T-helper 17 cell (primary cell): ENCODE measurements at places on chromosomes 2 and 18. TPM values are rescaled to one million over a fixed set of nuclear protein-coding genes. Genes with fewer than 3 reads are reported as not detected.

Gene PKDCC
- 0.87 TPM for total RNA-seq

Gene HOXD8
- not detected for total RNA-seq

Gene LIMS3
- total RNA-seq = not detected

Gene GALNT13
- not detected for total RNA-seq

Gene TMEM18
- total RNA-seq = 29.3 TPM

- no peak for DNase-seq
Observed at GRCh38 chr18:76259096-76259495, 235.9 kb downstream of the ZNF516 start.

DNA sequence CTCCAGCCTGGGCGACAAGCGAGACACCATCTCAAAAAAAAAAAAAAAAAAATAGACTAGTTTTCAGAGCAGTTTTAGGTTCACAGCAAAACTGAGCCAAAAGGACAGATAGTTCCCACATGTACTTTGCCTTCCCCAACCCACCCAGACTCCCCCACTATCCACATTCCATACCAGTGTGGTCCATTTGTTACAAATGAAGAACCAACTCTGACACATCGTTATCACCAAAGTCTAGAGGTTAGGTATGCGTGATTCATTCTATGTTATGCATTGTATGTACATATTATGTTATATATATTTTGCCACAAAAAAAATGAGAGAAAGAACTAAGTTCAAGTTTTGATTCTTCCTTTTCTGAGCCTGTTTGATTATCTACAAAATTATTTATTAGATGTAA is 3.5 kb downstream of the DUSP11 start:
- DNase-seq = no peak

DNA sequence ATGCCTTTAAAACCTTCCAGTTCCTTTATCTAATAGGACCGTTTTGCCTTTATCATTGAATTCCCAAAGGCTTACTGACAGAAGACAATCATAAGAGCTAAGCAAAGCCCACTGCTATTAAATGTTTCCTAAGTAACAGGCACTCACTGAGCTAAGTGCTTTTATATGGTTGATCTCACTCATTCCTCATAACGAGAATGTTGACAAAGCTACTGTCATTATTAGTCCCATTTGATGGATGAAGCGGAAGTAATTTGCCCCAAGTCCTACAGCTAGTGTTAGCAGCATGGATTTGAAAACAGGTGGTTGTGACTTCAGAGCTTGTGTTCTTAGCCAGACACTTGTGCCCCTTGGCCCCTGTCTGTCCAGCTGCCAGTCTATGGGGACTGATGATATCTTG is 134.8 kb upstream of the SERPINE2 start:
- DNase-seq = no peak

- no peak for DNase-seq
Observed at GRCh38 chr2:169415233-169415748, 53.0 kb upstream of the LRP2 start.

GRCh38 chr2:16152071-16152927 is 211.9 kb downstream of the MYCN start:
- DNase-seq = no peak

DNA sequence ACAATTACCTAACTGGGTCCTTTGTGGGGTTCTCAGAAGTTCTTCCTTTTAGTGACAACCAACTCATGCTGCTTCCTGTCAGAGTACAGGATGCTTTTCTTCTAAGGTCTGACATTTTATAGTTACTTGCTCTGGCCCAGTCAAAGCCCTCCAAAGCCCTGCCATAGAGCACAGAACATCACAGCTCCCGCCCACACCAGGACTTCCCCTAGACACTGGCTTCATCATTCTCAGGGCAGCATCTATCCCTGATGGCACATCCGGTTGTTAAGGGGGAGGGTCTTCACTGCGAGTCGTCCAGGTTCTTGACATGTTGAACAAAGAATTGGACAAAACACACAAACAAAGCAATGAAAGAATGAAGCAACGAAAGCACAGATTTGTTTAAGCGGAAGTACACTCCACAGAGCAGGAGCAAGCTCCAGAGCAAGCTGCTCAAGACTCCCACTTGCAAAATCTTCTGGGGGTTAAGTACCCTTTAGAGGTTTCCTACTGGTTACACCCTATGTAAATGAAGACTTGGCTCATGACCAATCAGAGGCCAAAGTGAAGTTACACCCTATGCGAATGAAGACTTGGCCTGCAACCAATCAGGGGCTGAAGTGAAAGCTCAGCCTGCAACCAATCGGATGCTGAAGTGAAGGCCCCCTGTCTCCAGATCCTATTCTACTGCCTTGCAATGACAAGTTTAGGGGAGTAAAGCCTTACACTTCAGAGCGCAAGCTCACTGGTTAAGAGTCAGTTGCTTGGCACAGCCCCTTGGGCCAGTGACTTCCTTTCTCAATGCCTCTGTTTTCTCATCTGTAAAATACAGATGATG is 79.0 kb downstream of the HDAC4 start:
- no peak for DNase-seq

DNA sequence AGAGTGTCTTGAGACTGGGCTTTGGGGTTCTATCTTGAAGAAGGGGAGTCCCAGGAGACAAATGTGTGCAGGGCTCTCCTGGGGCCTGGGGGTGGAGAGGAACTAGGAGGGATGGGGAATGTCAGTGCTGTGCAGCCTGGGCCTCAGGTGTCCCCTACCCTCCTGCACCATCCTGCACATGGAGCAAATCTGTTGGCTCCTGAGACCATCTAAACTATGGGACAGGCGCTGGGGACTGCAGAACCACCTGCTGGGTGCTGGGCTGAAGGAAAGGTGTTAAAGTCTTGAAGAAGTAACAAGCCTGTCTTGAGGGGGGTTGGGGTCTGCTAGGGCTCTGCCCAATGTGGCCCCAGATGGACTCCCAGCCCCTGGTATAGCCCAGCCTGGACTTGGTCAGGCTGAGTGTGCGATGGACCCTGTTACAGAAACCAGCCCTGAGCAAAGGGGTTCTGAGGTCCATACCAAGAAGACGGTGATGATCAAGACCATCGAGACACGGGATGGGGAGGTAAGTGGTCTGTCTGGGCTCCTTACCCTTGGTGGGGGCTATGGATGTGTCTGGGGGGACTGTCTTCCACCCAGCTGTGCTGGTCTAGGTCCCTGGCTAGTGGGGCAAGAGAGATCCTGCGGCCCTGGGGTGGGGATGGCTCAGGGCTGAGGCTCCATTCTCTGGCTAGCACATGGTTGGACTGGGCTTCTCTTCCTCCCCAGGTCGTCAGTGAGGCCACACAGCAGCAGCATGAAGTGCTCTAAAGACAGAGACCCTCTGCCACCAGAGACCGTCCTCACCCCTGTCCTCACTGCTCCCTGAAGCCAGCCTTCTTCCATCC is 7.3 kb downstream of the DES start:
- DNase-seq = no peak

DNA sequence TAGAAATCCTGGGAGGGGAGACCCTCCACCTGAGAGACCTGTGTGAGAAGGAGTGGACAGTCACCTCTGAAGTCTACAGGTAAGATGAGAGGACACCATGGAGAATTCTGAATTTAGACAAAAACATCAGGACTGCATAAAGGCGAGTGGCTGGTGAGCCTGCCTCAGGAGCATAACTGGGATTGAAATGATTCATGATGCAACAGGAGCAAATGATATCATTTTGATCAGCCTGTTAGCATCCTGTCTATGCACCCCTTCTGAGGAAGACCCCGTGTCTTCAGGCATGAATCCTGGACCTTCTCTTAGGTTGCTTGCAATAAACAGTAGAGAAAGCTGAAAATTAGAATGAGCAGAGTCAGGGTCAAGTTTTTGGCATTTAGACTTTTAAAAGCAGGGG is 245.8 kb downstream of the ETAA1 start:
- DNase-seq = no peak

Gene NHEJ1
- total RNA-seq = 11.8 TPM

- no peak for DNase-seq
Observed at GRCh38 chr2:47386551-47386950, 16.4 kb upstream of the MSH2 start.

Gene LIMS2
- 2.9 TPM for total RNA-seq

DNA sequence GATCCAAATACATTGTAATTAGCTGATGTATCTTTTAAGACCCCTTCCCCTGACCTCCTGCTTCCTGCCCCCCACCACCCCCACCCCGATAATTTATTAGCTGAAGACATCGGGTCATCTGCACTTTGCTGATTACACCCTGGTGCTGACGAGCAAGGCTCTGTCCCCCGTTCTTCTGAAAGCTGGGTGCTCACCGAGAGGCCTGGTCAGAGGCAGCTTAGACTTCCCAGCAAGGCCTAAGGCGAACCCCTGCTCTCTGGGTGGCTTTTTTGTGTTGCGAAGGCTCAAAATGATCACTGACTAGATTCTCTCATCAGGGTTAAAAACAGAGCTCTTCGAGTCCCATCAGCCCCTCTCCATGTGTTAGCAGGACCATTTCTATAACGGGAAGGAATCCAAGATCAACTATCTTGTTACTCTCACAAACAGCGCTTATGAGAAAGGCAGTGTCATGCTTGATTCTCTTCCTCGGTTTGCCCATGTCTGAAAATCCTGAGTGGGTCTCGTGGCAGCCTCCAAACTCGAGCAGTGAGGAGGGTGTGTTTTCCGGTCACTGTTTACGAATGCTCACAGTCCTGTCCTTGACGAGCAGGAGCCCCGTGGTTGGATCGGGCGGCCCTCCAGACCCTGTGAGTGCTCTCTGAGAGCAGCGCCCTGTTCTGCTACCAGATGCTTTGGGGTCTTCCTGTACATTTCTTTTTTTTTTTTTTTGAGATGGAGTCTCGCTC is 201.6 kb downstream of the HDAC4 start:
- no peak for DNase-seq

Gene YES1
- total RNA-seq = 7.1 TPM

- DNase-seq = no peak
Observed at GRCh38 chr2:218733171-218734021, 22.8 kb downstream of the TTLL4 start.

DNA sequence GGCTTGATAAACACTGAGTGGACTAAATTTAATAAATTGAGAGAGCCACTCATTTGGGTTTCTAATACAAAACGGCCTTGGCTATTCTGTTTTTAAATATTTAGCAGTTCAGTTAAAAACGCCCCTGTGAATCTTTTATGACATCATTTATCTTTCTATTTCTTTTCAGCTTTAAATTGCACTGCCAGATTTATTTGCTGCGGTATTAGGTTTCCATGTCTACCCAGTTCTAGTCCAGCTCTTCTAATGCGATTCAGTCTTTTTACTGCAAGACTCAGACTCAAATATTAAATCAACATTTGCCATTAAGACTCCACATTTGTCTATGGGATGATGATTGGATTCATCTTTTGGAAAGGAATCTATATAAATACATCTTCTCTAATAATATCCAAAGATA is 2174.3 kb upstream of the PIK3C3 start:
- no peak for DNase-seq

GRCh38 chr2:120402508-120402907 is 56.6 kb downstream of the INHBB start:
- DNase-seq = no peak

Gene KCNK3
- total RNA-seq = not detected

Gene VAMP8
- total RNA-seq = 82.3 TPM

DNA sequence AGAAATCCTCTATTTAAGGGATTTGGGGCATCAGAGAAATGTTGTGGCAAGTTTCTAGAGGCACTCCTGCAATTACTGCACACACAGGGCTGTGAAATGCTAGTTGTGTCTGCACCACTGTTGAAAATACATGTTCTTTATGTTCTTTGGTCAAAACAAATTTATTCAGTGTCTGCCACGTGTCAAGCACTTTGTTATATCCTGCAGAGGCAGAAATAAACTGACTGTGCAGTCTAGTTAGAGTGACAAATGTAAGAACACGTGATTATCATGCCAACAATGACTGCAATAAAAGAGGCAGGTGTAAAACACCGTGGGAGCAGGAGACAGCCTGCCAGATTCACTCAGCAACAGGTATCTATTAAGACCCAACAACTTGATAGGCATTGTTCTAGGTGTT is 423.3 kb downstream of the LRP1B start:
- DNase-seq = no peak

Gene GLB1L
- total RNA-seq = 0.94 TPM

Gene FKBP1B
- total RNA-seq = 2.6 TPM

Gene CGREF1
- total RNA-seq = not detected

Gene ALPP
- 0.45 TPM for total RNA-seq

DNA sequence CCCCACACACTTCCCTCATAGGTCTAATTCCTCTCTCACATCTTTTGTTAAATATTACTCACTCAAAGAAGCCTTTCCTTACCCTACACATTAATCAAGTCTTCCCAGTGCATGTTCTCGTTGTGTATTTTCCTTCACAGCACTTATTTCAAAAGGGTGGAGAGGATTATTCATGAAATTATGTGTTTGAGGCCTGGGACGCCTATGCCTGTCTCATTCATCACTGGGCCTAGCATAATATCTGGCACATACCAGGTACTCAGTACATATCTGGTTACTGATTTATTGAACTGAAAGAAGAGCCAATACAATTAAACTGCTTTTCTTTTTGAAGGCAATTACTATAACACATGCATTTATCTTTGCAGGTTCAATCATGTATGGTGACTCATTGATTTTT is 15.1 kb upstream of the MALL start:
- no peak for DNase-seq
